Psoas muscle (tissue), 8 donors: ENCODE measurements at places on chromosomes 12 and 14.

DNA sequence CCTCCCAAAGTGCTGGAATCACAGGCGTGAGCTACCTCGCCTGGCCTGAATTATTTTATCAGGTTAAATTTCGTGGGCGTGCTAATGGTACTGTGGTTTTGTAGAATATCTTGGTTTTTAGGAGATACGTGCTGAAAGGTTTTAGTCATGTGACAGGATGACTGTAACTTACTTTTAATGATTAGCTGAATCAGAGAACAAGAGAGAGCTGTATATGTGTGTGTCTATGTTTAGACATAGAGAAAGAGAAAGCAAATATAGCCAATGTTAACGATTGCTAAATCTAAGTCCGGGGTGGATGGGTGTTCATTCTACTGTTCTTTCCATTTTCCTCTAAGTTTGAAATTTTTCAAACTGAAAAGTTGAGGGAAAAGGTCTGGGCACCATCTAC is 9.2 kb upstream of the PNMA1 start:
- H3K4me3 ChIP-seq: peak overlapping the region; percentile 47
- peak overlapping the region; percentile 92 for H3K27ac ChIP-seq
- no peak for DNase-seq
- H3K4me1 ChIP-seq: peaks cover 62% of the 10 kb centered on the region
- H3K27me3 ChIP-seq: no peaks in the 10 kb centered on the region

DNA sequence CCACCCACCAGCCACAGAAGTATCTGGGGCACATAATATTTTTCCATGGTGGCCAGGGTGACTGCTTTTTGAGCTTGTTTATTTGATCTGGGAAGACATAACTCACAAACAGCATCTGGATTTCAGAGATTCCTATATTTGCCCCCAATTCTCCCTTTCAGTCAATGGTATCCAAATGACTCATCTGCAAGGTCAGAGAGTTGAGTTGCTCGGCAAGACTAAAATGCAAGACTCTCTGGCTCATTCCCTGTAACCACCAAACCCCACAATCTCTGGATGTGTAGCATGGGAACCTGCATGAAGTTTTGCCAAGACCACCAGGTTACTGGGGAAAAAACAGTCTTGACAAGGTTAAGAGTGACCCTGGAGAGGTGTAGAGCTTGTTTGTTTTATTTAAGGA is 174.9 kb upstream of the FAR2 start:
- H3K27me3 ChIP-seq: no peaks in the 10 kb centered on the region
- H3K4me1 ChIP-seq: no peaks in the 10 kb centered on the region
- H3K4me3 ChIP-seq: no peak overlapping the region

GRCh38 chr12:130219929-130220705 is 57.9 kb downstream of the FZD10 start:
- no peak overlapping the region for H3K4me3 ChIP-seq
- H3K27me3 ChIP-seq: no peaks in the 10 kb centered on the region
- no peaks in the 10 kb centered on the region for H3K4me1 ChIP-seq
- no peaks in the 10 kb centered on the region for H3K36me3 ChIP-seq

DNA sequence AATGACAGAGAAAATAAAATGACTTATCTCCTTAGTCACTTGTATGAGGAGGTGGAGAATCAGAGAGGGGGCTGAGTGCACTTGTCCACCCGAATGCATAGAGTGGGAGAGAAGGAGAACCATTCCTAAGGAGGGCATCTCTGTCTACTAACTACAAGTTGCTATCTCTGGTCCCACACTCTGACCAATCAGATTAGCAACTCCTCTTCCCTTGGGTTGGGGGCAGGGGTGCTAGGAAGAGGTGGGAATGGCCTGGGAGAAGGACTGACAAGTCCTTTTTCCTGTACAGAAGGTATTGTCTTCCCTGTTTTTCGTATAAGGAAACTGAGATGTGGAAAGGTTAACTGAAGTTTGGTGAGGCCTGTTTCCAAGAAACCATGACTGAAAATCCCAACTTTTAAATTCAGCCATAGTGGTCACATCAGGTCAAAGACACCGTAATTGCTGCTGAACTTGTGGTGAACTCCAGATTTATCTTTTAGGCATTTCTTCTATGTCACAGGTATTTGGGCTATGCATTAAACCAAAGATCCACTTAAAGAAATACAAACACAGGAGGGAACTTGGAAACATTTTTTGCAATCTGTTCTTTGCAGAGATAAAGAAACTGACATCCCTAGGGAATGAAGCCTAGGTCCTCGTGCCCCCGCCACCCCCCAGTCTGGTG is 207.8 kb downstream of the CRADD start:
- no peak overlapping the region for H3K4me3 ChIP-seq
- H3K27me3 ChIP-seq: no peaks in the 10 kb centered on the region
- no peak overlapping the region for H3K27ac ChIP-seq
- DNase-seq: no peak

- H3K36me3 ChIP-seq: no peaks in the 10 kb centered on the region
- no peaks in the 10 kb centered on the region for H3K4me1 ChIP-seq
- no peaks in the 10 kb centered on the region for H3K27me3 ChIP-seq
- no peak for DNase-seq
- H3K4me3 ChIP-seq: no peak overlapping the region
These were observed 69.4 kb downstream of the ATXN2 start for GRCh38 chr12:111529424-111530368.

GRCh38 chr12:54420766-54421144 is 1.7 kb upstream of the ITGA5 start:
- DNase-seq: peak; percentile 83
- H3K4me1 ChIP-seq: peaks cover 22% of the 10 kb centered on the region
- no peak overlapping the region for H3K4me3 ChIP-seq
- peaks cover 2% of the 10 kb centered on the region for H3K27me3 ChIP-seq
- peak overlapping the region; percentile 20 for H3K27ac ChIP-seq

DNA sequence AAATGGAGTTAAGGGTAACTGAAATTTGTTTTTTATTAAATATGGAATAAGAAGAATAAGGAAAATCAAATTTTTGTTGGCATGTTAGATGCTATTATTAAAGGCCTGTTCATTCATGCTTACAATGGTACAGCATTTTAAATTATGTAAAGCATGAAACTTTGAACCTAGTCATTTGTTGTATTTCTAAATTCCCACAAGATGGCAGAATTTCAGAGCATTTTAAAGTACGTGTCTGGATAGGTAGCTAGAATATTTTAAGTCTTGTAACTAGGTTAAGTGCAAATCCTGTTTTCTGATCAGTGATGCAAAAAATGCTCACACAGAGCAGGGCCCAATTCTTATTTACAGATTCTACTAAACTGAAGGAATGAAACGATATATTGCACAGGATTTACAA is 585.6 kb upstream of the MIS18BP1 start:
- no peak for DNase-seq
- H3K27me3 ChIP-seq: no peaks in the 10 kb centered on the region
- H3K27ac ChIP-seq: no peak overlapping the region
- no peak overlapping the region for H3K4me3 ChIP-seq

DNA sequence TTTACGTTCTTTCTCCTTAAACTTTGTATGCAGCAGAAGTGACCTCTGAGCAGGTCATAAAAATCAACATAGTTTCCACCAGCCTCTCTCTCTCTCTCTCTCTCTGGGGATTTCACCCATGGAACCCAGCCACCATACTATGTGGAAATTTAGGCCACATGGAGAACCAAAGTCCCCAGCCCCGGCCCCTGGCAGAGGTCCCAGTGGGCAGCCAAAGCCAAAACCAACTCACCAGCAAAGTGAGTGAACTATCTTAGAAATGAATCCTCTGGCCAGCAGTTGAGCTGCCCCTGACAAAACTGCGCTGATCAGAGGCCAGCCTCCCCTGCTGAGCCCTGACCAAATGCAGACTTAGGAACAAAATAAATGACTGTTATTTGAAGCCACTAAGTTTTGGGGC is 9.2 kb downstream of the DUSP6 start:
- H3K27ac ChIP-seq: no peak overlapping the region
- DNase-seq: peak; percentile 61
- no peaks in the 10 kb centered on the region for H3K36me3 ChIP-seq
- no peaks in the 10 kb centered on the region for H3K4me1 ChIP-seq
- H3K4me3 ChIP-seq: no peak overlapping the region

- peaks cover 1% of the 10 kb centered on the region for H3K27me3 ChIP-seq
- H3K4me3 ChIP-seq: no peak overlapping the region
- no peaks in the 10 kb centered on the region for H3K36me3 ChIP-seq
- DNase-seq: peak; percentile 5
These were observed 313.6 kb upstream of the RTL1 start for GRCh38 chr14:101217080-101217463.

- H3K27me3 ChIP-seq: no peaks in the 10 kb centered on the region
- no peak overlapping the region for H3K27ac ChIP-seq
- H3K36me3 ChIP-seq: no peaks in the 10 kb centered on the region
- no peaks in the 10 kb centered on the region for H3K4me1 ChIP-seq
These were observed 151.6 kb downstream of the SEC23A start for GRCh38 chr14:38951451-38951850.

GRCh38 chr12:4768341-4768740 is 48.1 kb downstream of the GALNT8 start:
- no peak overlapping the region for H3K4me3 ChIP-seq
- H3K36me3 ChIP-seq: no peaks in the 10 kb centered on the region
- H3K27me3 ChIP-seq: no peaks in the 10 kb centered on the region
- no peak overlapping the region for H3K27ac ChIP-seq

DNA sequence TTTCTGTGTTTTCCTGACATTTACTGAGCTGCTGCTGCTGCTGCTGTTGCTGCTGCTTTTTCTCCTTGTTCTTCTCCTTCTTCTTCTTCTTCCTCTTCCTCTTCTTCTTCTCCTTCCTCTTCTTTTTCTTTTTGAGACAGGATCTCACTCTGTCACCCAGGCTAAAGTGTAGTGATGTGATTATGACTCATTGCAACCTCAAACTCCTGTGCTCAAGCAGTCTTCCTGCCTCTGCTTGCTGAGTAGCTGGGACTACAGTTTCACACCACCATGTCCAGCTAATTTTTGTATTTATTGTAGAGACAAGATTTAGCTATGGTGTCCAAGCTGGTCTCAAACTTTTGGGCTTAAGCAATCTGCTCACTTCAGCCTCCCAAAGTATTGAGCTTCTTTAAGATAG is 95.8 kb downstream of the TMTC3 start:
- no peak overlapping the region for H3K4me3 ChIP-seq
- H3K4me1 ChIP-seq: no peaks in the 10 kb centered on the region
- DNase-seq: no peak
- no peaks in the 10 kb centered on the region for H3K27me3 ChIP-seq
- H3K36me3 ChIP-seq: no peaks in the 10 kb centered on the region

DNA sequence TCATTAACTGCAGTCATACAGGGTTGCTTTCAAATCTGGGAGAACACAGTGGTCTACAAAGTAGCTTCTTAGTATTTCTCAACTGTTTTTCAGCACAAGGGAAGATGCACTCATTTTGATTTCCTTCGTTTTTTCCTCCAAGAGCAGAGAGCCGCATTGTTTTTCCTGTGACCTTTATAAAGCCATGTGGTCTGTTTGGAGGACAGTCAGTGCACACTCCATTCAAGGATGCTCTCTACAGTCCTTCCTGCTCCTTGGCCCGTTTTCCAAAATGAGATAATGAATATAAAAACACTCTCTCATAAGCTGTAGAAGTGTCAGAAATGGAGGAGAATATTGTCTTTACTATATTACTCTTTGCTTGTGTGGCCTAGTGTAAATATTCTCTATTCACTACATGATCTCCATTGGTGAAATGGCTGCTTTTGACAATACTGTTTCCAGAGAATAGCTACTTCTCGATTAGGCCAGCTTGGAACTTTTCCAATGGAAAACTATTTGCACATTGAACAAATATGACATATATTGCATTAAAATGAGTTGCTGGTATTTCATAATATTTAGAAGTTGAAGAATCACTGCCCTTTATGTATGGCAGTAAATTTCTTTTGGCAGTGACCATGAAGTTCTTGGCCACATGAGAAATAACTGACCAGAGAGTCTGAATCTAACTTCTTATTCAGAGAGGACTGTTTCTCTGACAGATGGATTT is 393.1 kb upstream of the RGS6 start:
- no peaks in the 10 kb centered on the region for H3K27me3 ChIP-seq
- H3K36me3 ChIP-seq: no peaks in the 10 kb centered on the region
- no peaks in the 10 kb centered on the region for H3K4me1 ChIP-seq
- H3K4me3 ChIP-seq: no peak overlapping the region
- no peak overlapping the region for H3K27ac ChIP-seq

- no peaks in the 10 kb centered on the region for H3K4me1 ChIP-seq
- H3K27ac ChIP-seq: no peak overlapping the region
These were observed 342.9 kb downstream of the PAWR start for GRCh38 chr12:79347866-79348265.

DNA sequence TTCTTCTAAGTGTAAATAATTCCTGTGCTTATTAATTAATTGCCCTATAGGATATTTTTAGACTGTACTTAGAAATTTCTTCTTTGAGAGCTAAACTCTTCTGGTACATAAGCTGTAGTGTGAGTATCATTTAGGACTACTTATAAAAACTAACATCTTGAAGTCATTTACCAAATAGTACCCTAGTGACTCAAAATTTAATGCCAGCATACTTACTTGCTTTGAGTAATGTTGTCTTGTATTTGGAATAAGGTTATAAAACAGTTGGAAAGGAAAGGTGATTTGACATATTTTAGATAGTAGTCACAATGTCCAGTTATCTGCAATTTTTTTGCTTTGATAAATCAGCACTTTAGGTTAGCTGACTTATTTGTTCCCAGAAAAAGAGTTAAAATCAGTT is 39.1 kb downstream of the SPATA7 start:
- H3K27me3 ChIP-seq: no peaks in the 10 kb centered on the region
- H3K4me3 ChIP-seq: no peak overlapping the region
- H3K27ac ChIP-seq: no peak overlapping the region
- no peaks in the 10 kb centered on the region for H3K4me1 ChIP-seq
- DNase-seq: no peak

DNA sequence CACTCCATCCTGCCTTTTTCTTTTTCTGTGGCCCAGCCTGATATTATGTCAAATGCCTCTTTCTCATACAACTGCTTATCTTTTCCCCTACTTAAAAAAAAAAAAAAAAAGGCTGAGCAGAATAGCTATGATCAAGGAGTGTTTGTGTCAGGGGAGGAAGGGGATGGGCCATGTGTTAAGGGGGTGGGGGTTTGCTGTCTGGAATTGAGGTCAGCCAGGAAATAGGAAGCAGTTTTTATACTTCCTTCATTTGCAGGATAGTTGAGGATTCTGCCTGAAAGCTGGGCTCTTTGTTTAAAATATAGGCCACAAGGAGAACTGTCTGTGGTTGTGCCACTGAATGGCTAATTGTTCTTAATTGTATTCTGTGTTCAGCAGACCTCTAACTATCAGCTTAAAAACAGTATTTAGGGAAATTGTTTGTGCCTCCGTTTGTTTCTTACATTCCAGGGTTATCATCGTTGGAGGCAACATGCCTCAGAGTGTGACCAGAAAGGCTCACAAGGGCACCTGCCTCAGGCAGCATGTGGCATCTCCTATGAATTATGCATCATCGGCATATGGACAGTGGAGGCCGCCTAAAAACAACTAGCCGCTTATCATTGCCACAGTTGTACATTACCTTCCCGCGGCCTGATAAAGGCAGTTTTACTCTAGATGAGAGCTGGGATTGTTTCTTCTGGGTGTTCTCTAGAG is 96.0 kb downstream of the SRGAP1 start:
- DNase-seq: no peak
- no peaks in the 10 kb centered on the region for H3K4me1 ChIP-seq
- H3K36me3 ChIP-seq: no peaks in the 10 kb centered on the region
- no peak overlapping the region for H3K27ac ChIP-seq
- no peak overlapping the region for H3K4me3 ChIP-seq

- no peaks in the 10 kb centered on the region for H3K36me3 ChIP-seq
- H3K4me3 ChIP-seq: no peak overlapping the region
- no peak for DNase-seq
- H3K27ac ChIP-seq: no peak overlapping the region
These were observed 85.4 kb downstream of the PIWIL1 start for GRCh38 chr12:130423136-130423535.
